Activated T-helper 1 cell treated with anti-CD3 and anti-CD28 coated beads, Interleukin-2, amount 50 U/mL, for 16 hours (primary cell): ENCODE measurements at places on chromosomes 7 and 10.

DNA sequence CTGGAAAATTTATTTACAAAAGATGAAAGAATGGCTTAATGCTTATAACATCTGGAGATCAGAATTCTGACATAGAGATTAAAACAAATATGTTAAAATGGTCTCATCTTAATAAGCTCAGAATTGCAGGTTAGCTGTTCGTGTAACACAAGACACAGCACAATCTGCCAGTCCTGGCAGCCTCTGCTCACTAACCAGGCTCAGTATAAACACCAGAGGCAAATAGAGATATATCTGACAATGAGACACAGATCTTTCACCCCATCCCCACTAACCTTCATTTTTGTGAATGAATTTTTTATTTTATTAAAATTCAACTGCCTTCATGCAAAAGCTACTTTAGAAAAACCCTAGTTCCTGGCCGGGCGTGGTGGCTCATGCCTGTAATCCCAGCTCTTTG lies 51.8 kb downstream of the RELN start:
- no peak for DNase-seq

- no peak for DNase-seq
Observed at GRCh38 chr7:117445206-117445605, 17.9 kb upstream of the ASZ1 start.

GRCh38 chr7:33152087-33152486 lies 22.7 kb downstream of the BBS9 start:
- no peak for DNase-seq

DNA sequence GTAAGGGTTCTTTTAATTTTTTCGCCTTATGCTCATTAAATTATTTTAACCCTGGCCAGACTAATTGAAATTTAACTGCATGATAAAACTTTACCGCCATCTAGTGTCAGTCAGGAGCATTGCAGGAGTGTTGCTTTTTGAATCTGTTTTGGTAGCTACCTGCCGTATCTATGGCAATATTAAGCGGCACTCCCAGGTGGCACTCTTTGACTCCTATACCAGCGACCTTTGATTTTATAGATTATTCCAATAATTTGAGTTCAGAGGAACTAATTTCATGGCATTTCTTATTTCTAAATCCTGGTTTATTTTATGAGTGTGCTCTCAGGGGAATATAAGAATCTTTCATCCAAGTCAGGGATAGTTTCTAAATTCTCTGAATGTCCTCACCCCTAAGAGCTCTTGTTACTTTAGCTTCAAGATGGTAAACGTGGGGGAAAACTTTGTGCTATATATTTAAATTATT lies 198.9 kb downstream of the REEP3 start:
- DNase-seq, result no peak

- DNase-seq, result no peak
Observed at GRCh38 chr7:95335093-95335492, 10.8 kb upstream of the PON1 start.

- no peak for DNase-seq
Observed at GRCh38 chr10:77578583-77579227, 58.9 kb downstream of the KCNMA1 start.

DNA sequence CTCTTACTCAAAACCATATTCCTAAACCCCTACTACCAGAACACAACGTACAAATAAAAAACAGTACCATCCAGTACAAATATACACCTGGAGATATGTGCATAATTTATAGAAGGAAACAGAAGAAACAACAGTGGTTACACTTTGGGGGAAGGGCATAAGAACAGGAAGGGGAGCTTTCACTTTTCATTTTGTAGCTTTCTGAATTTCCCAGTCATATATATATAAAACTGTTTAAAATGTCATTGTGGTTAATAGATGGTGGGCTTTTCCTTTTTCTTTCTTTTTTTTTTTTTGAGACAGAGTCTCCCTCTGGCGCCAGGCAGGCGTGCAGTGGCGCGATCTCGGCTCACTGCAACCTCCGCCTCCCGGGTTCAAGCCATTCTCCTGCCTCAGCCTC lies 47.2 kb downstream of the MALSU1 start:
- DNase-seq, result no peak

GRCh38 chr7:115070311-115070710 lies 148.4 kb downstream of the MDFIC start:
- DNase-seq, result no peak

DNA sequence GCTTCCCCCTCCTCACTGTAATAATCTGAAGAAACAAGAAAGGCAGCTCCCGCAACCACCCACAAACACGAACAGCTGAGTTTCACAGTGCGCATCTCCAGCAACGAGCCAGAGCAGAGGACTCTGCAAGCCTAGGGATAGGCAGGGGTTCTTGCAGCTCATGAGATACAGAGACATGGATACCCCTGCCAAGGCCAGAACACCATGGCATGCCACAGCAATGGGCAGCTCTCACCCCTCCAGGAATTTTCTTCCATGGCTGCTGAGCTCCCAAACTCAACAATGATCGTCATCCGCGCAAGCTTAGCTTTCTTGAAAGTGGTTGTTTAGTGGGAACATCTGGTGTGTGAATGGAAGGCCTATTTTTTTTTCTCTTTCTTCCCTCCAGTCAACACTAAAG lies 637.3 kb downstream of the SORCS3 start:
- no peak for DNase-seq

GRCh38 chr7:36131026-36131425 lies 22.0 kb upstream of the EEPD1 start:
- no peak for DNase-seq

DNA sequence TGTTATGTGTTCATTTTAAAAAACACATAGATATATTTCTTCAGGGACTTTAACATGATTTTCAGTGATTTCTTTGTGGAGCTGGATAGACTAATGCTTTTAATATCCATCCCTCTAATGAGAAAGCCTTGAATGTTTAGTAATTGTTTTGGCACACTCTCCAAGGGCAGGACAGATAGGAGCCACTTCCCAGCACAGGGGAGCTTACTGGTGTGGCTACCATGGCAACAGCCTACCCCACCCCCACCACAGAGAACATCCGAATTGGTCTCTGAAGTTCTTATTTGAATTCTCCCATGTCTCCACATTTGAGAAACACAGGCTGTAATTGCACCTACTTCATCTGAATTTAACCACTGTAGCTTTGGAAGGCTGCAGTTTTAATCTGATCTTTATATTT lies 87.7 kb downstream of the PRKG1 start:
- DNase-seq, result no peak

GRCh38 chr10:75987616-75988015 lies 556.2 kb downstream of the LRMDA start:
- DNase-seq, result no peak

DNA sequence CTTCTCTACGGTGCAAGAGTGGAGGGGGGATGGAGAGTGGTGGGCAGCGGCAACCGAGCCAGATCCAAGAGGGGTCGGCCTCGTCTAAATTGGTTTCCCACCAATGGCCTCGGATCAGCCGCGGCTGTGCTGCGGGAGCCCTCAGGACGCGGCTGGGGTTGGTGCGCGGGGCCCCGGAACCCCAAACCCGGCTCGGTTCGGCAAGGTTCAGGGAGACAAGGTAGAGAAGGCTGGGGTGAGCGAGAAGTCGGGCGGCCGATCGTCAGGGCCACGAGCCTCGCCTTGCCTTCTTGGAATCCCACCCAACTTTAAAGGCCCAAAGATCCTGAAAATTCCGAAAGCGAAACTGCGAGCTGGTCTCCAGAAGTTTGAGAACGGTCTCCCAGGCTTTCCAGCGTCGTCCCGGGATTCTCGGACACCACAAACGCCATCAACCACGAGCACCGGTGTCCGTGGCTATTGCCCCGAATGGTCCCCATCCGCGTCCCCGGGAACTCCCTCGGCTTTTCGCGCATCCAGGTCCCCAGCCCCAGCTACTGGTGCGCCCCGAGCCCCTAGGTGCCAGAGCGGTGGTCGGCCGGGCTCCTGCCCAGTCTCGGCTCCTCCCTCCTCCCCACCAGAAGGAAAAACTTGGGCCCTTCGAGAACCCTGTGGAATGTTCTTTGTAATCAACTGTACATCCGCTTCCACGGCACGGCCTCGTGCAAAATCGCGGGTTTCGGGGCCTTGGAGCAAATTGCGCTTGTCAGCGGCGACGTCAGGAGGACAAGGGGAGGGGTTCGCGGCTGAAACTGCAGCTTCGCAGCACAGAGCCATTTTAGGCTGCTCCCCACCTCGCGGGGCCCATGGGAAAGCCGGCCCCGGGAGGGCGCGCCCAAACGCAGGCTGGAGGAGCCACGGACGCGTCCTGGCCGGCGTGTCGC lies 3.2 kb downstream of the SFMBT2 start:
- DNase-seq, result peak; percentile 6

DNA sequence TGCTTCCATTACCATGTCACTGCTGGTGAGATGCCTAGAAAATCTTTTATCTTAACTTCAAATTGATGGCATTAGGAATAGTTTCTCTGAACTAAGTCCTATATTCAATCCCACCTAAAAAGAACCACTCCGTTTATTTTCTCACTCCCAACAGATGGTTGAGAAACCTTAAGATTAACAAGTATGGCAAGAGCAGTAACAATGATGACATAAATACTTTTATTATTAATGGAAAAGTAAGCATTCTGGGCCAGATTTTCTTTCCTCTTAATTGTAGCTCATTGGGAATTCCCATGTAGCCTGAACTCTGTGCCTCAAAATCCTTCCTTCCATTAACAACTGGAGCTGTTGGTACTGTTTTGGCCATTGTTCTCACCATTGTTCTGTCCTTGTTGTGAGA lies 21.1 kb upstream of the FAM13C start:
- no peak for DNase-seq
